ENCODE measurements at places on chromosomes 6 and 20.

DNA sequence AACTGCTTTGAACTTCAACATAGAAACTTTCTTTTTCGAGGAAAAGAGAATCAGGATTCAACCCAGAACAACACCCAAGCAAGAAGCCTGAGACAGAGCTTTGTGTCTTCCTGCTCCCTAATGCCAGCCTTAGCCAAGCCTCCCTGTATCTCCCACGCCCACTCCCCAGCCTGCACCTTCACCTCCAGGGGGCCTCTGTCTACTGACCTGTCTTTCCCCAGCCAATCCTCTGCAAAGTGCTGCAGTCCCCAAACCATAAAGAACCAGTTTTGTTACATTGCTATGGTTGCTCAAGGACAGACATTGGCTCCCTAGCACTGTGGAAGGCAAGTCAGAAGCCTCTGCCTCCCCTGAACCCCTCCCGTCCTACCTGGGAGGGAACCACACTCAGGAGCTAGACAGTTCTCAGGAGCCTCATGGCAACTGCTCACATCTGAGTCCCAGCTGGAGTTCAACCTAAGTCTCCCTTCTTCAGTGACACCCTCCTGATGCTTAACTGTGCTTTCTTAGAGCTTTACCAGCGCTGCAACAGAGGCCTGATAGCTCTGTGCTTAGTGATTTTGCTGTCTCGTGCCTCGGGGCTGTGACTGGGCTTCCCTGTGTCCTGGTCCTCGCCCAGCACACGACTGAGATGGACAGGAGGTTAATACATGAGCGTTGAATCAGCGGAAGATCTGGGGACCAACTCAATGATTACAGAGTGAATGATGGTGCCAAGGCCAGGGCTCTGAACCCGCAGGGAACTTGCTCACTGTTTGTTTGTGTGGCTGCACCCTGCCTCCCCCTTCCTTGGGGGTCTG is 101.5 kb upstream of the DUSP22 start:
- DNase-seq: no peak

DNA sequence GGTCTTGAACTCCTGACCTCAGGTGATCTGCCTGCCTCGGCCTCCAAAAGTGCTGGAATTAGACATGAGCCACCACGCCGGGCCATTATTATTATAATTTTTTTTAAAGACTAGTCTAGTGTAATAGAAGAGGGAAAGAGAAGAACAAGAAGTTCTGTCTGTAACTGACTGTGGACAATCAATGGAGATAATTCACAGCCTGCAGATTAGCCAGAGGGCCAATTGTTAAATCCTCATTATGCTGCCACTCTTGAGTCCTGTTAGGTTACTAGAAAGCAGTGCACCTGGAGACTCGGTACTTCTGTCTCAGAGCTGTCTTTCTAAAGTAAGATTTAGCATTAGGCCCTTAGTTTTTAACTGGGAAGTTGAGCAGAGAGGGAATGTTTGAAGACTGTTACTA is 37.5 kb downstream of the CARMIL1 start:
- no peak for DNase-seq

GRCh38 chr6:117226778-117227177 is 38.6 kb upstream of the VGLL2 start:
- DNase-seq: no peak

DNA sequence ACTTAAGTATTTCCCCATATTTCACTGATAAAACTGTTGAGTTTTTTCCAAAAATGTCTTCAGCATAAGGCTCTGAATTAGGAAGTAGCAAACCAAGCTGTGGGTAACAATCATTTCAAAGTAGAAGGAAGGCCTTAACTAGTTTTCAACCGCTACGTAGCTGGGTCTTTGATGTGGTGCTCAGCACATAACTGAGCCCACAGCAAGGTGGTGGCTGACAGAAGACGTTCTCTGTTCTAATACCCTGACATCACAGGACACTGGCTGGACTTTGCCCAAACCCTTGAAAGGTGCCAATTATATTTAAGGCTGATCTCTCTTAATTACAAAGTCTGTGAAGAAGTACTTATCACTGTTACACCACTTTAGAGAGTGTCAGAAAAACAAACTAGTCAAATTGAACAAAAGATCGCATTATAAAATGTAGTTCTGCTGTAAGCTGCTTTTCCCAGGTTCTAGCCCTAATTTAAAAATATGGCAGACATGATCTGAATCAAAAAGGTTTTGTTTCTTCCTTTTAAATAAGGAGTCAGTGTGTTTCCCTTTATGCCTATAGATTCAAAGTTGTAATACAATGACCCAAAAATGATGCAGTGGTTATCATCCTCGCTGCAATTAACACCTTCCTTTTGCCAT is 26.7 kb downstream of the MAN1A1 start:
- DNase-seq: no peak

DNA sequence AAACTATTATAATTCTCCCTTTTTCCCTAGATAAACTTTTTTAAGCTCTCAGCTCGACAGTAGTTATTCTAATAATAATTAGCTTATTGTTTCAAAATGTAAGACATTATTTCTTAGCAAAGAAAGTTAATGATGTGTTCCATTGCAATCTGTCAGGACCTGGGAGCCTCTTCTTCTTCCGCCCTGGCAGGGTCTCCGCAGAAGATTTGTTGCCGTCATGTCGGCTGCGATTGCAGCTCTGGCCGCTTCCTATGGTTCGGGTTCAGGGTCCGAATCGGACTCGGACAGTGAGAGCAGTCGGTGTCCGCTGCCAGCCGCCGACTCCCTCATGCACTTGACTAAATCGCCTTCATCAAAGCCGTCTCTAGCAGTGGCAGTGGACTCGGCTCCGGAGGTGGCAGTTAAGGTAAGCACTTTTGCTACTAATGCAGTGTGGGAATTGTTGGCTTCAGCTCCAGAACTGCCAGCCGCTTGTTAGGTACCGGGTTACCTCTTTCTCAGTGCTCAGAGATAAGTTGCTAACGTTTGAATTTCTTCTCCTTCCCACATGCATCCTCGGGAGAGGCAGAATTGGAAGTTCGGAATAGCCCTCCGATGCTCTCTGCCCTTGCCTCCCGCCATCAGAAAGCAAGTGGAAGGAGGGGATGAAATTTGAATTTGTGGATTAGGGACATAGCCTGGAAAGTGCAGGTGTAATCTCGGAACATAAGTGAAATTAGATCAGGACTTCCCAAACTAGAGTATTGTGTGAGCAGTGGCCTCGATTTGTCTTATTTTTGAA is at the start of gene CDC40:
Gene CDC40 (plus strand): TSS at position 200 of the 781 bp plus-strand sequence. CDS start 18 bp downstream, at position 218.
- peak; percentile 72 for DNase-seq

GRCh38 chr6:105274678-105275077 is 94.9 kb upstream of the POPDC3 start:
- DNase-seq: no peak

- no peak for DNase-seq
These were observed 131.8 kb downstream of the CLVS2 start for GRCh38 chr6:123127807-123128206.

DNA sequence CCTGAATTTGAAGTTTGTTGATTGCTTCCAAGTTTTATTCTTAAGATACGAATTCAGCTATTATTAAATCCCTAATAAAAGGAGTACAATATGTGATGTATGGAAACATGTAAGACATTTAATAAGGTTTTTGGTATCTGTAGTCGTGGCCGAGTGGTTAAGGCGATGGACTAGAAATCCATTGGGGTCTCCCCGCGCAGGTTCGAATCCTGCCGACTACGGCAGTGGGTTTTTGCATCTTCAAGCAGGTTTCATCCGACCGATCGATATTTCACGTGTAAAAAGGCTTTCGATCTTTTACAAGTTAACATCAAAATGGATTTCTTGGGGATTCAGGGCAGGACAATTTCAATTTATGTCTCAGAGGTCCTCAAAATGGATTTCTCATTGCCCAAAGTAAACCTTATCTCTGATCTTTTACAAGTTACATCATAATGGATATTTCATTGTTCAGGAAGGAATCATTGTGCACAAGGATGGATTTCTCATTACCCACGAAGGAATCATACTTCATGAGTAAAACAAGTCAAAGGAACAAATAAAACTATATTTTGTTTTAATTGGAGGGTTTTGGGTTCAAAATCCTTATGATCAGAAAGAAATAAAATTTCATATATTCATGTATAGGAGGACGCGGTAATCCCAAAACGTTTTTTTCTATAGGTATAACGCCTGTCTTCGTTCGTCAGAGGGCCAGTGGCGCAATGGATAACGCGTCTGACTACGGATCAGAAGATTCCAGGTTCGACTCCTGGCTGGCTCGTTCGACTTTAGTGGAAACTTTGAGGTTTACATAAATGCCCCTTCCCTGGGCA is 37.3 kb upstream of the BTN3A2 start:
- peak; percentile 81 for DNase-seq

DNA sequence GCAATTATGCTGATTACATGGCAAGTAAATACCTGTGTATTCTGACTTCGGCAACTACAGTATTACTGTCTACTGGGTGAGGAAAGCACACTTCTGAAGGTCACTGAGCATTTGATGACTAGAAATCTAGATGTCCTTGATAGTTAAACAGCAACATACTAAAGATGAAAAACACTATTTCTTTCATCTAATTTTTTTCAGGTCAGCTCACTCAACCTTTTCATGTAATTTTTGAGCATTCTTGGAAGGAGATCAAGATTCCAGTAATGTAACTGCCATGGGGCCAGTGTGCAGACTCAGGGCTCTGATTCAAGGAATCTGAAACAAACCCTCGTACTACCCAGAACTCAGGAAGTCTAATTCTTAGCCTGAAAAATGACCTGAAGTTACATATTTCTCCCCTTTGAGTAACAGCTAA is 222.6 kb upstream of the TAB2 start:
- DNase-seq: no peak
